SJCRH30 (cell line): ENCODE measurements at places on chromosomes 3 and 15. TPM values are rescaled to one million over a fixed set of nuclear protein-coding genes. Genes with fewer than 3 reads are reported as not detected.

The IL5RA gene
- total RNA-seq, result not detected in 2 replicates

The TIGIT gene
- 0.05 and 0.08 TPM in 2 replicates for total RNA-seq

The SPINT1 gene
- not detected in 2 replicates for total RNA-seq

The ZBED2 gene
- not detected in 2 replicates for total RNA-seq

The EBLN2 gene
- 2.8 and 4.4 TPM in 2 replicates for total RNA-seq

The BNC1 gene
- not detected in 2 replicates for total RNA-seq

The IQCF5 gene
- total RNA-seq, result not detected in 2 replicates

The TM6SF1 gene
- total RNA-seq, result 4.1 and 5.4 TPM in 2 replicates

The ALDH1A2 gene
- 8.9 and 12.6 TPM in 2 replicates for total RNA-seq

The TUSC7 gene
- not detected in 2 replicates for total RNA-seq

The MB21D2 gene
- total RNA-seq, result 18.3 and 20.4 TPM in 2 replicates

The FAM107A gene
- 2.0 and 2.6 TPM in 2 replicates for total RNA-seq

The HCLS1 gene
- total RNA-seq, result 0.68 and 1.9 TPM in 2 replicates

DNA sequence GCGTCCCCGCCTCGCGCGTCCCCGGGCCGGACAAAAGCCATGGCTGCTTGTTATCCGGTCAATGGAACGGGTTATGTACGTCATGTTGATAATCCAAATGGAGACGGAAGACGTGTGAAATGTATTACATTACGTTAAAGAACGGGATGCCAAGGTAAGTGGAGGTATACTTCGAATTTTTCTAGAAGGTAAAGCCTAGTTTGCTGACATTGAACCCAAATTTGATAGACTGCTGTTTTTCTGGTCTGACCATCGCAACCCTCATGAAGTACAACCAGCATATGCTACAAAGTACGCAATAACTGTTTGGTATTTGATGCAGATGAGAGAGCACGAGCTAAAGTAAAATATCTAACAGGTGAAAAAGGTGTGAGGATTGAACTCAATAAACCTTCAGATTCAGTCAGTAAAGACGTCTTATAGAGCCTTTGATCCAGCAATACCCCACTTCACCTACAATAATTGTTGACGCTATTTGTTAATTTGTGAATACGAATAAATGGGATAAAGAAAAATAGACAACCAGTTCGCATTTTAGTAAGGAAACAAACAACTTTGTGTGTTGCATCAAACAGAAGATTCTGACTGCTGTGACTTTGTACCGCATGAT is 19.8 kb downstream of the WDR73 start:
- no peak for DNase-seq

GRCh38 chr3:56424885-56425284 is 43.4 kb downstream of the ERC2 start:
- no peak for DNase-seq

DNA sequence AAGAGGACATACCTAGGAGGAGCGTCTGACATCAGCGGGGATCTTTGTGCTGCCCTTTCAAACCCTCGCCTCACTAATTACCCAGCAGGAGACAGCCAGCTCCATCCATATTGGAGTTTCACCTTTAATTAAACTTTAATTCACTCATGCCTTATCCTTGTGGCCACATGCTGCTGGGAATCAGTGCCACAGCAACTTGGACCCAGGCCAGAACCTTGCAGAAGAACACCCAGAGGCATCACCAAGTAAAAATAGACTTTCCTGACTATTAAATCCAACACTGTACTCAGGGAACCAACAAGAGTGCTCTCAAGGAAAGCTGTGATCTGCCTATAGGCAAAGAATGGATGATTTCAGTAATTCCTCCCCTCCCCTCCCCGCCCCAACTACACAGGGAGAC is 23.9 kb downstream of the EIF1B start:
- DNase-seq, result peak; percentile 9

- DNase-seq, result no peak
Observed at GRCh38 chr3:77902675-77903074, 862.8 kb downstream of the ROBO2 start.

GRCh38 chr15:63638839-63639238 is 41.7 kb downstream of the FBXL22 start:
- DNase-seq, result no peak

GRCh38 chr3:150681057-150681456 is 22.7 kb downstream of the ERICH6 start:
- DNase-seq, result no peak

DNA sequence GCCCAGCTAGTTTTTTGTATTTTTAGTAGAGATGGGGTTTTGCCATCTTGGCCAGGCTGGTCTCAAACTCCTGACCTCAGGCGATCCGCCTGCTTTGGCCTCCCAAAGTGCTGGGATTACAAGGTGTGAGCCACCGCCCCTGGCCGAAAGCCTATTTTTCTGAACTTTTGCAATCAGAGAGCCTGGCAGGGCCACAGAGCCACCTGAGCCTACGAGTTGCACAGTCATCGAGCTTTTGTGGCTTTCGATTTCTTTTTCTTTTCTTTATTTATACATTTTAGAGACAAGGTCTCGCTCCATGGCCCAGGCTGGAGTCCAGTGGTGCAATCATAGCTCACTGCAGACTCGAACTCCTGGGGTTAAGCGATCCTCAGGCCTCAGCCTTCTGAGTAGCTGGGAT is 140.4 kb downstream of the NSMCE3 start:
- DNase-seq, result no peak

- DNase-seq, result peak; percentile 52
Observed at GRCh38 chr15:26773067-26773877, 406 bp upstream of the GABRB3 start.

DNA sequence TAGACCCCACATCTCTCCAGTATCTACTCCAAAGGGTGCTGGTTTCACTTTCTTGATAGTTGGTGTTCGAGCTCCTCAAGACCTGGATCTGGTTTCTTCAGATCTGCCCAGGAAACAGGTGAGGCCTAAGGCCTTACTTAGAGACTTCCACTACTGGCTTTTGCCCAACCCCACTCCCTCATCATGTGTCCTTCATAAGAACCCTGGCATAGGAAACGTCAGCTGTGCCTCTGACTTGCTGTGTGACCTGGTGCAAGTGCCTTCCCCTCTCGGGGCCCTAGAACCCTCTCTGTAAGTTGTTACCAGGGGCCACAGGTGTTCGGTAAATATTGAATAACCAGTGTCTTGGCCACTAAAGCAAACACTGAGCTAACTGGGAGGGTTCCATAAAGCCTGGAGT is 3.9 kb downstream of the OXTR start:
- DNase-seq, result no peak

DNA sequence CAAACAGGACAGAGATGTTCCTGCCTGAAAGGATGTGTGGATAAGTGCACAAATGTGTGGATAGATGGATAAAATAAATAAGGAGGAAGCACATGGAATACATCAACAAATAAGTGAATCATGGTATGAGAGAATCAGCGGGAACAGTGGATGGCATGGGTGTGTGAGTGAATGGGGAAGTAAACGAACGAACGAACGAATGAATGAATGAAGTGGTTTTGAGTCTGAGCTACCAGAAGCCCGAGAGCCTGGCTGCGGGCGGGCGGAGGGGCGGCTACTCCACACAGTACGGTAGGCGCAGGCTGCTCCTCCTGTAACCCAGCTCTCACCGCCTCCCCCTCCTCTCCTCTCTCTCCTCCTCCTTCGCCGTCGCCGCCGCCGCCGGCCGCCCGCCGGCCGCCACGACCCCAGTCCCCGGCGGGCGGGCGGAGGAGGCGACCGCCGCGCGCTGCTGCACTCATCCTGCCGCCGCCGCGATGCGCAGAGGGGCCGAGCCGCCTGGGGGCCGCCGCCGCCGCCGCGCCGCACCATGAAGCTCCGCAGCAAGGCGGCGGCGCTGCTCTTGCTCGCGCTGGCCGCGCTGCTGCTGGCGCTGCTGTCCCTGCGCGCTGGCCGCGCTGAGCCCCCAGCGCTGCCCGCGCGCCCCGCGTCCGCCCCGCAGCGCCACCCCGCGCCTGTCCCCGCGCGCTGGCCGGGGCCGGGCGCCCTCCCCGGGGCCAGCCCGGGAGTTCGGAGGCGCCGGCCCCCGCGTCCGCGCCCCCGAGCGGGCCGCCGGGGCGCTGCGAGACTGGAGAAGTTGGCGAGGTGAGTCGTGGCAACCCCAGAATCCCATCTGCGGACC is at the start of gene GXYLT2:
GXYLT2 (plus strand) TSS at position 342 of the 841 bp plus-strand sequence; CDS start at position 530, 188 bp downstream.
- DNase-seq, result peak; percentile 75

DNA sequence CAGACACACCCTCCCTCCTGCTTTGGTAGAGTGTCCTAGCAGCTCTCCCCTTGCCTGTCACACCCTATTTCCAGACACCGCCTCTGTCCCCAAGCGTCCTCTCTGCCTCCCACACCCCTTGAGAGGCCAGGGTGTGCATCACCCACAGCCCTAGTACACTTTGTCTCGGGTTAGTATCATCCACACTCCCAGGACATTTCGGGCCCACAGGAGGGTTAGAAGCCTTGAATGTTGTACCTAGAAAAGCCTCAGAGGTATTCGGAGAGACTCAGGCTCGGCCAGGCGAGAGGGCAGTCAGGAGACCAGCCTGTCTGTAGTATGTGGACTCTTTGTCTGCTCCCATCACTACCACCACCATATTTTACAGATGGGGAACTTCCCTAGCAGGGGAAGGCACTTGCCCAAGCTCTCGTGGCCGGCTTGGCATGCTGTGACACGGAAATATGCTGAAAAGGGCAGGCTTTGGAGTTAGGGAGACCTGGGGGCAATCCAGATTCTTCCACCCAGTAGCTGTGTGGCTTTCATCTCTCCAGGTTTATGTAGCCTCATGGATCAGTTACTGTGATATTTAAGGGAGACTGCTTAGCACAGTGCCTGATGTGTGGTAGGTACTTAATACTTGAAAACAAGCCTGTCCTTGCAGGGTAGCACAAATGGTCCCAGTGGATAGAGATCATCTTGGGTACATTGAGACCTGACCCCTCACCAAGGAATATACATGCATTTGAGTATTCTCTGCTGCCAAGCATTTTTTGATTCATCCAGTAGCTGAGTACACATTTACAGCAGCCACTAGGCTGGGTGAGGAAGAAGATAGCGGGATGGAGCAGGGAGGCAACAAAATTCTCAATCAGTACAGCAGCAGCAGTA is 1.4 kb downstream of the TMEM43 start:
- no peak for DNase-seq

DNA sequence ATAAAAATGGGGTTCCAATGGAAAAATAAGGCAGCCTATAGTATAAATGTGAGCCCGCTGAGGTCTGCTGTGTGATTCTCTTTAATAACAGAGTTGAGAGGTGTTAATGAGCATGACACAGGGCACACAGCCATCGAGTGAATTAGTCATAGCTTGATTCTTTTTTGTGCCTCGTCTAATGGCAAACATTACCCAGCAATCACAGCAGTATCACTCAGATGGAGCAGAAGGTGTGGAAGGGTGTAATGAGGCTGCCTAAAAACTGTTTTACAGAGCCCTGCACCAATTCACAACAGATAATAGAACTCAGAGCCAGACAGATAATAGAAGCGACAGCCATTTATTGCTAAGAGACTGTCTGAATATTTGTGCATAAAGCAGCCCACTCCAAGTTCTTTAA is 178.6 kb upstream of the TPRG1 start:
- no peak for DNase-seq

- DNase-seq, result no peak
Observed at GRCh38 chr15:100918034-100918689, 995 bp upstream of the LRRK1 start.

GRCh38 chr3:18208856-18209255 is 216.3 kb downstream of the SATB1 start:
- DNase-seq, result no peak

- no peak for DNase-seq
Observed at GRCh38 chr15:79172801-79173460, 82.4 kb upstream of the RASGRF1 start.

GRCh38 chr15:56736881-56737707 is 3.8 kb upstream of the ZNF280D start:
- DNase-seq, result no peak
